ENCODE measurements at places on chromosomes 3 and 15.

DNA sequence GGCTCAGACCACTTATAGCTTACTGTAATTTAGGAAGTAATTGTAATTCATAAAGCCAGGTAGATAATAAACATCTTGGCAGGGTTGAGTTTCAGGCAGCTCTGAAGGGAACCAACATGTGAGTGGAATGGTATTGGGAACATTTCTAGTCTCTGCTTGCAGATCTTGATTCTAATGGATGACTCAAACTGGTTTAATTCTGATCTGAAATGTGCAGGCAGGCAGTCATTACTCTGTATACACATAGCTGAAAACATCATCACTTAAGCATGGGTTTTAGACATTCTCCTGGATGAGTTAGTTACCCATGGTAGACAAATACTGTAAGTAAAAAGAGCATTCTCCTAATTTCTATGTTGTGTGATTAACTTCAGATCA, 317.0 kb upstream of the TPRG1 start:
- DNase-seq, result no peak

DNA sequence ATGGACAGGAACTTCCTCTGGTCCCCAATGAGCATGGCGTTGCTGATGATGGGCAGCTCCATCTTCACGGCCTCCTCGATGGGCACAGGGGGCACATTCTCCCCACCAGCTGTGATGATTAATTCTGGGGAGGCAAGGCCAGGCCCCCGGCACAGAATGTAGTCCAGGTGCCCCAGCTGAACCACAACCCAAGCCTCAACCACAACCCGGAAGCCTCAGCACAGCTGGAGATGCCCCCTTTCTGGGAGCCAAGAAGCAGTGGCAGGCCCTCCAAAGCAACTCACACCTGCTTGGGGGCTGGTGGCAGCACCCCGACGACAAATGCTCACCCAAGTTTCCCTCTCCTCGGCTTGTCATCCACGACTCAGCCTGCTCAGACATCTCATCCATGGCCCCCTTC, 25.2 kb downstream of the IDH3A start:
- no peak for DNase-seq

- no peak for DNase-seq
These were observed 81.5 kb downstream of the DLG1 start for GRCh38 chr3:197216914-197217313.

- no peak for DNase-seq
These were observed 112.4 kb upstream of the CCDC54 start for GRCh38 chr3:107264888-107265287.

DNA sequence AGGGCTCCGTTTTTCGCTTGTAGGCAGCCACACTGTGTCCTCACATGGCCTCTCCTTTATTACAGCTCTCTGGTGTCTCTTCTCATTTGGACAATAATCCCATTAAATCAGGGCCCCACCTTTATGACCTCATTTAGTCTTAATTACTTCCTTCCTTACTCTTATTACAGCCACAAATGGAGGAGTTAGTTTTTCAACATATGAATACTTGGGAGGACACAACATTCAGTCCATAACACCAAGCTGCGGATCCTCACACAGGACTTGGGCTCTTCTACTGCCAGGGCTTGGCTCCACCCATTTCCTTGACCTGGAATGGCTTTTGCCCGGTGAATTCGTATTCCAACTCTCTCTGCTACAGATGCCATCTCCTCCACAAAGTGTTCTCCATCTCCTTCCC, 74.3 kb upstream of the SLC7A14 start:
- DNase-seq, result no peak

DNA sequence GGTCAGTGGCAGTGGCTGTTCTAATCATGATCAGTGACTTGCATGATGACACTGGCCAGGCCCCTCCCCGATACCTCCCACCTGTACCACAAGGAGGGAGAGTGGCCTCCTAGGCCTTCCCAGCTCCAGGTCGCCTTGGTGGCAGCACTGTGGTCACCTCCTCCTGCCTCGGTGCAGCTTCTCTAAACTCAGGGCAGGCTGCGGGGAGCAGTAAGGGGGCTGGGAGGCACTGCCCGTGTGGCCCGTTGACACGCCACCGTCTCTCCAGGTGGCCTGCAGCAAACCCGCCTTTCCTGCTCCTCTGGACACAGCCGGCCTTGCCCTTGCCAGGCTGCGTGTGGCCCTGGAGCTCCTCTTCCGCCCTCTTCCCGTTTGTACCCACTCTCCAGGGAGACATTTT, 184.1 kb downstream of the XXYLT1 start:
- DNase-seq, result no peak

GRCh38 chr15:95834028-95834804, 496.3 kb upstream of the NR2F2 start:
- DNase-seq, result no peak

GRCh38 chr3:176378789-176379188, 818.5 kb downstream of the TBL1XR1 start:
- DNase-seq, result no peak

DNA sequence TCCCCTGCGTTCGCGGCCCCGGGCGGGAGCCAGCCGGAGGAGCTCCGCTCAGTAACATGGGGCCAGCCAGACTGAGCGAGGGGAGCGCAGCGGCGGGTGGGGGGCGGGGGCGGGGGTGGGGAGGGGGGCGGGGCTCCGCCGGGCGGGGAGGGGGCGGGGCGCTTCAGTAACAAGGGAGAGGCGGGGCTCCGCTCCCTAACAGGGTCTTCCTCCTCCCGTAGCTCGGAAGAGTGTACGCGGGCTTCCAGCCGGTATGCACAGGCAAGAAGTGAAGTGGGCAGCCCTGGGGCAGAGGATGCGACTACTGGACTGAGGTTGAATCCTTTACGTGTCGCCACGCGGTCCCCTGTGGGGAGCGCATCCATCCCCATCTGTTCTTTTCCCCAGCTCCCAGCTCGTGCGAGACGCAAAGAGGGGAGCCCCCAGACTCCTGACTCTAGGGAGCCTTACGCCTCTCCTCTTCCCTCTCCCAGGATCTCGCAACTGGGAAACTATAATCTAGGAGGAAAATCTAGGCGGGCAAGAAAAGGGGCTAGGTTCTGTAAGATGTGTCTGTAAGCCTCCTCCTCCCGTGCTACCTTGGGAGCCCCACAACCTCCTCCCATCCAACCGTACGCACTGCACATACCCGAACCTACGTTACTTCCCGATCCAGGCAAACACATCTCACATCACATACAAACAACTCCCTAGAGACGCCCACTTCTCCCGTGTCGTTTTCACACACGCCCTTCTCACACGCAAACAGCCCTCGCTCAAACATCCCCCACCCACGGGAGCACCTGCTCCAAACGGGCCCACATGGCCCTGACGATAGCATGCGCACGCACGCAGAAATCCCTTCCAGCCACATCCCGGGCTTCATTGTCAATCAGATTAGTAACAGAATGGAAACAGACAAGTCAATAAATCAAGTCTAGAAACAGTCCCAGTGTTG, at the start of gene SHF:
SHF (minus strand) TSS at position 73 of the 937 bp plus-strand sequence; CDS start at position 58, 15 bp downstream.
- peak; percentile 87 for DNase-seq

- DNase-seq, result peak; percentile 11
These were observed 908 bp upstream of the RAB43 start for GRCh38 chr3:129122412-129123011.

DNA sequence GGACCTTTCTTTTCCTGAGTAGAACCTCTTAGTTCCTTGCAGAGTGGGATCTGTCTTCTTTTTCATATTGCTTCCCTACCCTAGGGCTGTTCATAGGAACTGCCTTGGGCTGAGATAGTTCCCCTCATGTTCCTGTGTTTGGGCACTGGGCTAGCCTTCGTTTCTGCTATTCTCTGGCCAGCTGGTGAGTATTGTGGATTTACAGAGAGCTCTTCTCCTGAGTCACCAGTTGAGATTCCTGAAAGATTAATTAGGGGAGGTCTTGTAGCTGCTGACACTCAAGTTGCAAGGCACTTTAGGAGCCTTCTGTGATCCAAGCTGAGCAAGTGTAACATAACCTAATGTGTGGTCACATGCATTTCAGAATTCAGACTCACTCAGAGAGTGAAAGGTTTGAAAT, 30.7 kb downstream of the CHD2 start:
- no peak for DNase-seq

DNA sequence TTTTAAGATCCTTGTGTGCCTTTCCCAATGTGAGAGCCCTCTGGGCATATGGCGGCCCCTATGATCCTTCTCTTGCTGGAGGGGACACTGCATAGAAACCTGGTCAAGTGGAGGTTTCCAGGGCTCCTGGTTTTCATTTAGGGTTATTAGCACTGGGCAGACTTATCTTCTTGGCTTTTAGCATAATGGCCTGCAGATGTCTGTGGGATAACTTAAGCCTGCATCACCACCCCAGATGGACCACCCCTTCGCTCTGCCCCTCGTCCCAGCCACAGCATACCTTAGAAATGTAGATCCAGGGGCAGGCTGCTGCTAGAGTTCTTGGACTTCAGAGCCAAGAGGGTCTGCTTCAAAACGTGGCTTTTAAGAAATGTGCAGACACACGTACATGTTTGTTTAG, 340.3 kb upstream of the CTDSPL start:
- DNase-seq, result no peak

DNA sequence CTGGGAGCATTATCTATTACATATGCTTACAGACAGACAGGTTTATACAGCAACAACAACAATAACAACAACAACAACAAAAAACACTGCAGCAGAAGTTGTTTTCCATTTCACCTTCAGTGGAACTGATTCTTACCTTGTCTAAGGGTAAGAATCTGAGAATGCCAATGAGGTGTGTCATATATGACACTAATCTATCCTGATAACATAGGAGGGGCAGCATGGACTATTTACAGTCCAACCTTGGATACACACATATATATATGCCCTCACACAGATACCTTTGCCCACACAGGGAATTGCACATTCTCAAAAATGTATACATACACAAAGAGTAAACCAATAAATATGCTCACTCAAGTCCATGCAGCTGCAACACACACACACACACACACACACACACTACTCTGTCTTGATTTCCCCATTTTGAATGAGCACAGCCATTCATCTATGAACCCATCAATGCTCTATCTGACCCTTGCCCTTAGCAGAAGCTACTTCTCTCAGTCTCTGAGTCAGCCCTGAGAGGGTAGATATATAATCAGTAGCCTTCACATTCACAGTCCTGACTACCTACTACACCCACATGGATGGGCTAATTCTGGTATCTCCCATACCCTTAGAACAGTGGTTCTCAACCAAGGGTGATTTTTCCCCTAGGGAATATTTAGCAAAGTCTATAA, 9.7 kb upstream of the TRANK1 start:
- no peak for DNase-seq

DNA sequence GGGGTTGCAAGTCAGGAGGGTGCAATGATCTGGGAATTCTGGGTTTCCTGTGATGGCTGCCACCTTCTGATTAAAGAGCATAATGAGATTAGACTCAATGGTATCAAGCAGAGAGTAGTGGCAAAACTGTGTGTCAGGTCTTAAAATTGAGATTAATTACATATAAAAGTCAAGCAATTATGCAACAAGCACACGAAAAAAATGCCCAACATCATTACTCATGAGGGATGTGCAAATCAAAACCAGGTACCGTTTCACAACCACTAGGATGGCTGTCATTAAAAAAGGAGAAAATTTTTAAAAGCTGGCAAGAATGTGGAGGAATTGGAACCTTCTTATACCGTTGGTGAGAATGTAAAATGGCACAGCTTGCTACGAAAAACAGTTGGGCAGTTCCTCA, 205.0 kb downstream of the OSBPL10 start:
- no peak for DNase-seq

GRCh38 chr3:150925751-150926201, 20.5 kb upstream of the MINDY4B start:
- DNase-seq, result peak; percentile 54

DNA sequence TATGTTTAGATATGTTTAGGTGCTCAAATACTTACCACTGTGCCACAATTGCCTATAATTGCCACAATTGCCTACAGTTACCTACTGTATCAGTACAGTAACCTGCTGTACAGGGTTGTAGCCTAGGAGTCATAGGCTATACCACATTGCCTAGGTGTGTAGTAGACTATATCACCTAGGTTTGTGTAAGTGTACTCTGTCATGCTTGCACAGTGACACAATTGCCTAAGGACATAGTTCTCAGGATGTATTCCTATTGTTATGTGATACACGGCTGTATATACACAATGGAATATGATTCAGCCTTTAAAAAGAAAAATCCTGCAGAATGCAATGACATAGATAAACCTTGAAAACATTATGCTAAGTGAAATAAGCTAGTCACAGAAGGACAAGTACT, 264.8 kb downstream of the RAP2B start:
- no peak for DNase-seq

- no peak for DNase-seq
These were observed 13.3 kb downstream of the PIK3R4 start for GRCh38 chr3:130733236-130733875.

GRCh38 chr3:133883641-133884040, 12.0 kb downstream of the RAB6B start:
- no peak for DNase-seq

- no peak for DNase-seq
These were observed 404.4 kb upstream of the NECTIN3 start for GRCh38 chr3:110667216-110667615.

DNA sequence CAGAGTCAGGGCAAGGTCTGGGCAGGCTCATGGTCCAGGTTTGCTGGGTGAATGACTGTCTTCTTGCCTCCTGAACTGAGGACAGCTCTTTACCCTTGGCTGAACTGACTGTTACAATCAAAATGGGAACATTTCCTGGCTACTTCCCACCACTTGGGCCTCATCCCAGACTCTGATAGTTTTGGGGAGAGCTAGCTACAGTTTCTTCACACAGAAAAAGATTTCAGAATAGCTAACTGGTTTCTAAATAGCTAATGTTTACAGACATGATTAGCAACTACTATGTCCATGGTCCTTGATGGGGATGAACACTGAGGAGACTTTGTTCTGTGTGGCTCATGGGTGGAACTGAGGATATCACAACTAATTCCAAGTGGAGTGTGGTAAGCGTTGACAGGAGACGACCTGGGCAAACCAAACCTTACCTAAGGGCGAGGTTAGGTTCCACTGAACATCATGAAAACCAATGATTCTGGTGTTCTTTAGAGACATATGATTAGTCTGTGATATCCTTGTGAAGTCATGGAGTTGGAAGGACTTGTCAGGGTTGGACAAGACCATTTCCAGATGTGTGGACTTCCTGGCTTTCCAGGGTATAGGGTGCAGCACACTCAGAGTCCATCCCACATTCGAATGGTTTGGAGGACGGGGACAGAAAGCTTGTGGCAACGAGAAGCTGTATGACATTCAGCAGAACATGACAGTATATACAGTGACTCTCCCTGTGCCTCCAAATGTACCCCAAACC, 7.3 kb downstream of the ALPK3 start:
- no peak for DNase-seq

- DNase-seq, result no peak
These were observed 377.0 kb downstream of the FOXP1 start for GRCh38 chr3:71206305-71207165.

- DNase-seq, result peak; percentile 56
These were observed 49.9 kb downstream of the KY start for GRCh38 chr3:134600685-134601463.

- no peak for DNase-seq
These were observed 7.9 kb upstream of the PDE8A start for GRCh38 chr15:84973492-84974460.

GRCh38 chr3:196931828-196932587, 10.3 kb downstream of the NCBP2 start:
- no peak for DNase-seq

All from activated naive CD4-positive, alpha-beta T cell treated with Interleukin-2 at 50 U/mL for 16 hours (primary cell).